ENCODE measurements at places on chromosomes 12 and 14. TPM values are rescaled to one million over a fixed set of nuclear protein-coding genes. Genes with fewer than 3 reads are reported as not detected.
A peak's percentile ranks its signal among the peaks of the same experiment; 100 is the strongest.

Gene LRRIQ1
- not detected for total RNA-seq

Gene HOXC9
- not detected for total RNA-seq

Gene BICDL1
- 15.1 TPM for total RNA-seq

Gene TAS2R8
- not detected for total RNA-seq

Gene RDH5
- 10.3 TPM for total RNA-seq

Gene DACT1
- 3.5 TPM for total RNA-seq

- no peaks in the 10 kb centered on the region for H3K27me3 ChIP-seq
- H3K4me3 ChIP-seq, result no peak overlapping the region
- DNase-seq, result no peak
- H3K27ac ChIP-seq, result no peak overlapping the region
Measured at GRCh38 chr14:99127651-99128167, 144.3 kb downstream of the BCL11B start.

DNA sequence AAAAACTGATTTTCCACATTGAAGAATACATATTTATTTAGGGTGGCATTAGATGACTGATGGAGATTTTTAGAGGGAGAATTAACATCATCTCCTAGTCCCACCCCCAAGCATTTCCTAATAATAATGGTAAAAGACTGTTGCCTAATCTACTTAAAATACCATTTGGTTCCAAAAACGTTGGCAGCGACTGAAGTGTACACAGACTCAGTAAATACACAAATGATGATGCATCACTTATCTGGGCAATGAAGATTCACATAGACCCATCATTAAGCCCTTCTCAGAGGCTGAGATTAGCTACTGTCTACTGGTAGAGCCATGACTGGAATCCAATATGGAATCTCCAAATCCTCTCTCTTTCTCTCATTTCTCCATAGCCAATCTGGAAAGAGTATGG is 18.2 kb downstream of the RTN1 start:
- H3K27me3 ChIP-seq, result peaks cover 2% of the 10 kb centered on the region
- H3K27ac ChIP-seq, result no peak overlapping the region
- no peaks in the 10 kb centered on the region for H3K36me3 ChIP-seq
- H3K4me1 ChIP-seq, result no peaks in the 10 kb centered on the region

DNA sequence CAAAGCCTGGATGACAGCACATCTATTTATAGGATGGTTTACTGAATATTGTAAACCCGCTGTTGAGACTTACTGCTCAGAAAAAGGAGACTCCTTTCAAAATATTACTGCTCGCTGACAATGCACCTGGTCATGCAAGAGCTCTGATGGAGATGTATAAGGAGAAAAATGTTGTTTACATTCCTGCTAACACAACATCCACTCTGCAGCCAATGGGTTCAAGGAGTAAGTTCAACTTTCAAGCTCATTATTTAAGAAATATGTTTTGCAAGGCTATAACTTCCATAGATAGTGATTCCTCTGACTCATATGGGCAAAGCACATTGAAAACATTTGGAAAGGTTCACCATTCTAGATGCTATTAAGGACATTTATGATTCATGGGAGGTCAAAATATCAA is 201.7 kb downstream of the SNAPC1 start:
- no peak for DNase-seq
- H3K27me3 ChIP-seq, result no peaks in the 10 kb centered on the region
- no peaks in the 10 kb centered on the region for H3K4me1 ChIP-seq
- no peaks in the 10 kb centered on the region for H3K36me3 ChIP-seq
- no peak overlapping the region for H3K27ac ChIP-seq

- peaks cover 85% of the 10 kb centered on the region for H3K4me1 ChIP-seq
- peak overlapping the region; percentile 42 for H3K4me3 ChIP-seq
- H3K36me3 ChIP-seq, result peaks cover 56% of the 10 kb centered on the region
- no peak for DNase-seq
Measured at GRCh38 chr12:14399871-14400270, 34.4 kb downstream of the ATF7IP start.

GRCh38 chr12:132004946-132005345 is 55.2 kb downstream of the EP400 start:
- H3K4me3 ChIP-seq, result no peak overlapping the region
- H3K27ac ChIP-seq, result no peak overlapping the region
- H3K27me3 ChIP-seq, result no peaks in the 10 kb centered on the region
- H3K4me1 ChIP-seq, result no peaks in the 10 kb centered on the region
- H3K36me3 ChIP-seq, result peaks cover 69% of the 10 kb centered on the region
- no peak for DNase-seq

DNA sequence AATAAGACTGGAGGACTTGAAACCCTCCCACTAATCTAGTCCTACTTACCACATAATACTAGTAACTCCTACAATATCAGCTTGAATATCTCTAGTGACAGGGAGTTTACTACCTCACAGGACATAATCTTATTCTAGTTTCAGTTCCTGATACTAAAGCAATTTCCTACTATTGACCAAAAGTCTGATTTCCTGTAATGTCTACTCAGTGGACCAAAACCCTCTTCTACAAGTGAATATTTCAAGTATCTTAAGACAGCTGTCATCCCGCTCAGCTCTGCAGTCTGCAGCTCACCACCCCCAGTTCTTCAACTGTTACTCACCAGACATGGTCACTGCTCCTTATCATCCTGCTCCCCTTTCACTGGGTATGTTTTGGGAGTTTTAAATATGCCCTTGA is 70.8 kb upstream of the TMCC3 start:
- H3K4me1 ChIP-seq, result peaks cover 48% of the 10 kb centered on the region
- H3K27me3 ChIP-seq, result no peaks in the 10 kb centered on the region
- H3K4me3 ChIP-seq, result peak overlapping the region; percentile 71
- no peaks in the 10 kb centered on the region for H3K36me3 ChIP-seq
- peak overlapping the region; percentile 54 for H3K27ac ChIP-seq
- DNase-seq, result no peak

DNA sequence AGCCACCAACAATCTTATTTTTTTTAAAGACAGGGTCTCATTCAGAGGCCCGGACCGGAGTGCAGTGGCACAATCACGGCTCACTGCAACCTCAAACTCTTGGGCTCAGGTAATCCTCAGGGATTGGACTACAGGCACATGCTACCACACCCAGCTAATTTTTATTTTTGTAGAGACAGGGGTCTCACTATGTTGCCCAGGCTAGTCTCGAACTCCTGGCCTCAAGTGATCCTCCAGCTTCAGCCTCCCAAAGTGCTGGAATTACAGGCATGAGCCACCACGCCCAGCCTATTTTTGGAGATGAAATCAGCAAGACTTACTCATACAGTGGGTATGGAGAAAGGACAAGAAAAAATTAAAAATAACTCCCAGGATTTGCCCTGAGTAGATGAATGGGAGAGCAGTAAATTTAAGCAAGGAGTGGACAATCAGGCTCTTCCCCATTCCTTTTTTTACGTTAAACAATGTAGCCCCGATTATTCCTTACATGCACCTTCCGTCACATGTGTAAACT is 13.2 kb downstream of the FMNL3 start:
- H3K27me3 ChIP-seq, result no peaks in the 10 kb centered on the region
- no peak overlapping the region for H3K4me3 ChIP-seq
- peaks cover 73% of the 10 kb centered on the region for H3K4me1 ChIP-seq
- no peak for DNase-seq
- no peak overlapping the region for H3K27ac ChIP-seq

GRCh38 chr14:51448831-51449670 is 202.7 kb upstream of the FRMD6 start:
- H3K27ac ChIP-seq, result no peak overlapping the region
- no peak overlapping the region for H3K4me3 ChIP-seq
- H3K27me3 ChIP-seq, result peaks cover 3% of the 10 kb centered on the region
- no peaks in the 10 kb centered on the region for H3K36me3 ChIP-seq
- H3K4me1 ChIP-seq, result no peaks in the 10 kb centered on the region

- no peaks in the 10 kb centered on the region for H3K27me3 ChIP-seq
- no peak overlapping the region for H3K4me3 ChIP-seq
- no peak for DNase-seq
- H3K4me1 ChIP-seq, result peaks cover 5% of the 10 kb centered on the region
- peaks cover 29% of the 10 kb centered on the region for H3K36me3 ChIP-seq
Measured at GRCh38 chr14:67586369-67586768, 13.7 kb downstream of the PIGH start.

GRCh38 chr14:35576260-35576659 is 42.3 kb downstream of the INSM2 start:
- H3K27ac ChIP-seq, result no peak overlapping the region
- peaks cover 21% of the 10 kb centered on the region for H3K36me3 ChIP-seq
- no peak overlapping the region for H3K4me3 ChIP-seq
- no peaks in the 10 kb centered on the region for H3K27me3 ChIP-seq
- DNase-seq, result no peak

- H3K36me3 ChIP-seq, result peaks cover 80% of the 10 kb centered on the region
- peak overlapping the region; percentile 18 for H3K27ac ChIP-seq
- no peak for DNase-seq
- H3K4me1 ChIP-seq, result peaks cover 20% of the 10 kb centered on the region
Measured at GRCh38 chr14:100121643-100122480, 37.6 kb downstream of the DEGS2 start.

- H3K4me3 ChIP-seq, result no peak overlapping the region
- no peak for DNase-seq
- H3K27ac ChIP-seq, result no peak overlapping the region
- no peaks in the 10 kb centered on the region for H3K4me1 ChIP-seq
- H3K27me3 ChIP-seq, result no peaks in the 10 kb centered on the region
- no peaks in the 10 kb centered on the region for H3K36me3 ChIP-seq
Measured at GRCh38 chr14:29518335-29518734, 409.3 kb downstream of the PRKD1 start.

DNA sequence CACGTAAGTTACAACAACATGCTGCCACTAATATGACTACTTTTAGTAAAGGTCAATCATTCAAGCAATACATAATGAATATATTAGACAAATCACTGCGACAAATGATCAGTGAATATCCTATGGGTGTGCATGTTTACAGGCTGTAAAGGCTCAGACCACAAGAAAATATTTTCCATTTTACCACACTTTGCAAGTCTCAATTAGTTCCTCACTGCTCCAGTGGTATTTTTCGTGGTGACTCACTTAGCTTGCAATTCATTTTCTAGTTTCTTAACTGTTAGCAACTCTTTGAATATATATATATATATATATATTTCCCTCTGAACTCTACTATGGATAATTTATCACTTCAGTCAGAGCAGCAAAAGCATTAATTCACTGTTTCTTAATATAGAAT is 96.9 kb downstream of the EML5 start:
- no peaks in the 10 kb centered on the region for H3K27me3 ChIP-seq
- peaks cover 8% of the 10 kb centered on the region for H3K36me3 ChIP-seq
- no peak overlapping the region for H3K27ac ChIP-seq
- DNase-seq, result no peak

GRCh38 chr12:79448816-79449215 is 241.9 kb downstream of the PAWR start:
- H3K36me3 ChIP-seq, result no peaks in the 10 kb centered on the region
- H3K27ac ChIP-seq, result no peak overlapping the region
- H3K27me3 ChIP-seq, result no peaks in the 10 kb centered on the region
- no peak overlapping the region for H3K4me3 ChIP-seq

DNA sequence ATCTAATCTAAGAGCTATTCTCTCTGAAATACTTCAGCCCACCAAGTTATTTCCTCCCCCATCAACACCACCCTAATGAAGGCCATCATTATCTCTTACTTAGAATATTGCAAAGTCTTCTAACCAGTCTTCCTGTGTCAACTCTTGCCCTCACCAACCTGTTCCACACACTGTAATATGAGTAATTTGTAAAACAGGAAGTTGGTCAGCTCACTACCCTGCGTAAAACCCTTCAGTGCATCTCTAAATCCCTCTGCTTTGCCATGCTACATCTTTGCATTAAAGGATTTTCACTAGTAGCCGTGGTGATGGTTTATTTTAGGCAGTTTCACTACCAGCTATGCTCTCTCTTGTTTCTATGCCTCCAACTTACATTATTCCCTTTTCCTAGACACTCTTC is 70.0 kb downstream of the KIF21A start:
- H3K27me3 ChIP-seq, result no peaks in the 10 kb centered on the region
- H3K4me1 ChIP-seq, result peaks cover 2% of the 10 kb centered on the region
- H3K36me3 ChIP-seq, result no peaks in the 10 kb centered on the region
- DNase-seq, result no peak

DNA sequence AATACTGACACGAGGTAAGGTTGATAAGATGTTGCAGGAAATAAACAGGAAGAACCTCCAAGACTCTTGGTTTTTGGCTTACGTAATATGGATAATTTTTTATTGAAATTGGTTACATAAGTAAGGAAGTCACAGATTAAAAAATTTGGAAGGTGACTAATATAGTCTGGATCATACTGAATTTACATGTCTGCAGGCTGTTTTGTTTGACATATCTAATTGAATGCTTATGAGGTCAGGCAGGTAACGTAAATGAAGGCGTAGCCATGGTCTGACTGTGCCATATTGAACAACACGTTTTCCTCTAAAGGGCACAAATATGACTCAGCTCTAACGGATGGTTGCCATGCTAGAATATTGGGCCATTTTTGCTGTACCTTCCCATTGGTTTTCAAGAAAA is 648.1 kb upstream of the NOVA1 start:
- no peak overlapping the region for H3K4me3 ChIP-seq
- H3K27ac ChIP-seq, result no peak overlapping the region
- DNase-seq, result no peak
- no peaks in the 10 kb centered on the region for H3K4me1 ChIP-seq

DNA sequence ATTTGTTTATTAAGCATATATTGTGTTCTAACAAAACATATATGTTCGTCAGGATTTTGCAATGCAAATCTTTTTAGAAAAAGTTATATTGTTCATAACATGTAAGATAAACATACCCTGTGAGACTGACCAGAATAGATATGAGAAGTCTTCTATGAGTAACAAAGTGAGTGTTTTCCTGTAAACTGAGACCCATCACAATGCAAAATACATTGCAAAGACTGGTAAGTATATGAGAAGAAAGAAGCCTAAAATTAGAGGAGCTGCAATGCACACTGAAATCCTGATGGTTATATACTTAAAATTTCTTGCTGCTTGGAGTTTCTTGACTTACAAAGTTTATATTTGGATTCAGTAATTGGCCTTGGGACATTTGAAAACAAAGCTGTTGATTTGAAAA is 6.0 kb downstream of the HMGA2 start:
- H3K36me3 ChIP-seq, result no peaks in the 10 kb centered on the region
- peaks cover 23% of the 10 kb centered on the region for H3K27me3 ChIP-seq

- H3K36me3 ChIP-seq, result no peaks in the 10 kb centered on the region
- no peak for DNase-seq
- no peak overlapping the region for H3K27ac ChIP-seq
- H3K4me3 ChIP-seq, result no peak overlapping the region
- no peaks in the 10 kb centered on the region for H3K27me3 ChIP-seq
Measured at GRCh38 chr14:51521764-51522163, 129.9 kb upstream of the FRMD6 start.

DNA sequence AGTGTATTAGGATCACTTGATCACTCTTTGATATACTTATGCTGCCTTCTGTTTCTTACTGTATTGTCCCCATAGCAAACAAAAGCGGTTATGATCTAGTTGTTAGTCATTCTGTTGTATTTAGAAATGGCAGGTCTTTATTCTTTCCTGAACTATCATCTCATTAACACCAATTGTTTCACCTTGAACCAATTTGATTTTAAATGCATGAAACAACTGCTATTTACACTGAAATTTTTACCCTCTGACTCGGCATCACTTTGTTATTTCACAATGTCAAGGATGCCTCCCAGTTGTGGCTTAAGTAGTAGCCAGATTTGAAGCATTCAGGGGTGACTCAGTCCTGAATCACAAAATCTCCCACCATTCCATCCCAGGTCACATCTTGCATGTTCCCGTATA is 303.5 kb downstream of the EGLN3 start:
- no peak overlapping the region for H3K27ac ChIP-seq
- H3K4me3 ChIP-seq, result no peak overlapping the region
- no peaks in the 10 kb centered on the region for H3K27me3 ChIP-seq
